ENCODE measurements at places on chromosomes 3 and 15.
A peak's percentile ranks its signal among the peaks of the same experiment; 100 is the strongest.

- no peak for DNase-seq
These were observed 195.8 kb downstream of the TBC1D5 start for GRCh38 chr3:17546500-17547255.

GRCh38 chr15:64151727-64152506 lies at the start of gene SNX22:
Gene SNX22, plus strand, starts transcription at chr15:64151731. Its CDS starts 45 bp downstream, at chr15:64151776.
- peak; percentile 45 for DNase-seq

DNA sequence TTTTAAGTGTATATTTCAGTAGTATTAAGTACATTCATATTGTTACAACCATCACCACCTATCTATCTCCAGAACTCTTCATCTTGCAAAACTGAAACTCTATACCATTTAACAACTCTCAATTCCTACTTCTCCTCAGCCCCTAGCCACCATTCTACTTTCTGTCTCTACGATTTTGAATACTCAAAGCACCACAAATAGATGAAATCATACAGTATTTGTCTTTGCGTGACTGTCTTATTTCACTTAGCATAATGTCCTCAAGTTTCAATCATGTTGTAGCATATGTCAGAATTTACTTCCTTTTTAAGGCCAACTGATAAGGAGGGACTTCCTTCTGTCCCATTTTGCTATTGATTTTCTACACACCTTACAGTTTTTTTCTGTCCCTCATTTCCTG lies 593.3 kb downstream of the FHIT start:
- DNase-seq: no peak

DNA sequence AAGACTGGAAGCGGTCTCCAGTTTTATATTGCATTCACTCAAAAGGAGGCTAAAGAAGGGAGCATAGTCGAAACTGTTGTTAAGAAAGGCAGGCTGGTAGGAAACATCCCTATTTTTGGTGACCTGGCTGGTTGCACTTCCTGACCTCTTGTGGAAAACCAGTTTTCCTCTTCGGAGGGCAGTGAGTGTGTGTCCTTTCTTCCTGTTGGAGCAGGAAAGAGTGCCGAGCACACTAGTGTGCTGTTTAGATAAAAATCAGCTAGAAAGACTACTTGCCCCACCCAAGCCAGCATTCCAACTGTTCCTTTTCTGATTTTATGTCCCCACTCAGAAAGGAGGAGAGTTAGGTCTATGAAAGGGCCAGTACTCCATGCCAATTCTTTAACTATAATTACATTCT lies 65.1 kb upstream of the CCR4 start:
- no peak for DNase-seq

DNA sequence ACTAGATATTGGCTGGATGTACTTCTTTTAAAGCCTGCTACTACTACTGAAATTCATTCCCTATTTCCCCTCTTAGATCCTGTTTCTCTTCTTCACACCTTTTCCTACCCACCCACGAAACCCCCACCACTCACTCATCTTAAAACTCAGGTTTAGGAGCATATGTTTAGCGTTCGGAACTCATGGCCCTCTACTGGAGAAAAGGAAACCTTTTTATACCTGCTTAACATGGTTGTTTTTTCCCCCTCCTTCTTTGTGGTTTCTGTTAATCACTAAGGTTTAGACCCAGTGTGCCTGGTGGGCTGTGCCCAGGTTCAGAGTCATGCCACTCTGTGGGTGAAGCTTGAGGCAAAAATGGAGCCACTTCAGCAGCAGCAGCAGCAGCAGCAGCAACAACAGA lies 2.6 kb downstream of the ARID3B start:
- no peak for DNase-seq

DNA sequence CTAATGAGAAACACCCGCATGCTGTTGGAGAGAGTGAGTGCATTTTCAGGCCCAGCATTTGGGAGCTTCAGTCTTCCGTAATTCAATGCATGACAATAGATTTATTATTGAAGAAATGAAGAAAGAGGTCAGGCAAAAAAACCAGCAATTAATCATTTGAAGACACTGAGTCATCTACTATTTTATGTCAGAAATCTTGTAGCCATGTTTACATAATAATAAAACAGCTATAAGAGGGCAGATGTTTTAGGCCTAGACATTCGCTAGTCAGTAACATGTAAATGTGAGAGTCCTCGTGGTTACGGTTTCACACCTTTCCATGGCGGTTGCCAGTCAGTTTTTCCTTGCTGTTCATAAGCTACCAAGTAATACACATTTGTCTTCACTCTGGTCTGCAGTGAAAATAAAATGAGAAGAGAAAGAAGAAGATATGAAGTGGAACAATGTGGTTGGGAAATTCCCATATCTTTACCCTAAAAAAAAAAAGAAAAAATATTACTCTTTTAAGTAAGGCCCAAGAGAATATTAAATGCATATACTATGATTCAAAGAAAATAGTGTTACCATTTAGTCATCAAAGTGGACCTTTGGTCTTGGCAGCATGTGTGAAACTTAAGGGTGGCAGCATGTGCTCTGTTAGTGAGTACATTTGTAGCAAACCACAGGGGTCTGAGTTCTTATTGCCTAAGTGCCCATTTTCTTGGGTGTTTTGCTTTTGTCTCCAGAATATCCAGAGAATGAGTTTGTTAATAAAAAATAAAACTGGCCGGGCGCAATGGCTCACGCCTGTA lies 140.5 kb upstream of the TBL1XR1 start:
- DNase-seq: no peak

DNA sequence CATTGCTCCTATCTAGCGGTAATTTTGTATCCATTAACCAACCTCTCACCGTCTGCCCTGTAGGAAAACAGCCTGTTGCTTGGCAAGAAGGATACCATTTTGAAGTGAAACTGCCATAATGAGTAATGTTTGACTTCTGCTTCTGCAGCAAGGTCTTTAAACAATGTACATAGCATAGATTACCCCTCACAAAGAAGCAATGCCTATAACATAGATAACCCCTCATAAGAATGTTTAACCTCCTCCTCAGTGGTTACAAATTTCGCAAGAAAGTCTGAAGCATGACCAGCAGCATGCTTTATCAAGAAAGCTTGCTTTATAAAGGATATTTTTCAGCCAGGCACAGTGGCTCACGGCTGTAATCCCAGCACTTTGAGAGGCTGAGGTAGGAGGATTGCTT lies 61.2 kb upstream of the MFGE8 start:
- DNase-seq: no peak

DNA sequence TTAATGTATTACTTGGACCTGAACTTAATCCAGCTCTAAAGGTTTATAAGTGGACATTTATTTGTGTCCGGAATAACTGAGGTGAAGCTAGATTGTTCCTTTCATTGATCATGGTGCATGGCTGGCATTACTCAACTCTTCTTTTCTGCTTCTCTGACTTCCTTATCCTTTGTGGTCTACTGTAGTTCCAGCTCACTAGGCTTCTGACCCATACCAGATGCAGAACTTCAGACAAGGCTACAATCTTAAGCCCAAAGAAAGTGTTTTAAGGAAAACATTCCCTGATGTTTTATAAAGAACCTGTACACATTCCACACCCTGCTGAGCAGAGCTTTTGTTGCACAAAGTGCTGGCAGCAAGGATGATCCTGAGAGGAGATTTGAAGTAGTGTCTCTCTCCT lies 250.8 kb upstream of the TGFBR2 start:
- DNase-seq: no peak

GRCh38 chr3:41768363-41768762 lies 193.5 kb downstream of the ULK4 start:
- no peak for DNase-seq

DNA sequence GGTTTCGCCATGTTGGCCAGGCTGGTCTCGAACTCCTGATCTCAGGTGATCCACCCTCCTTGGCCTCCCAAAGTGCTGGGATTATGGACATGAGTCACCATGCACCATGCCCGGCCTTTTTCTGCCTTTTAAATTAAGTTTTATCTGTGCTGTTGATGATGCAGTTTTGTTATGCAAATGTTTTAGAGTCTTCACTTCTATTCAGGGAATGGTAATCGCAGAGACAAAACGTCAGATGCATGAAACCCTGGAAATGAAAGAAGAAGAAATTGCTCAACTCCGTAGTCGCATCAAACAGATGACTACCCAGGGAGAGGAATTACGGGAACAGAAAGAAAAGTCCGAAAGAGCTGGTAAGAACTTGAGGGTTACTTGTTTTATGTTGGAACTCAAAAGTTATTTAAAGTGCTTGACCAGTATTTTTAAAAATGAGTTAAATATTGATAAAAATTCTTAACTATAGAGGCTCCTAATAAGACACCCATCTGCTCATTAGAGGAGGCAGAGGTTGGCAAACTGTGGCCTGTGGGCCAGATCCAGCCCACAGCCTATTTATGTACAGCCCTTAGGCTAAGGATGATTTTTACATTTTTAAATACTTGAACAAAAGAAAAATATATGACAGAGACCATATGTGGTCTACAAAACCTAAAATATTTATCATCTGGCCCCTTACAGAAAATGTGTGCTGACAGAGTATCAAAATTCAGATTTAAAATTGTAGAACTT lies 127.8 kb upstream of the LRRFIP2 start:
- no peak for DNase-seq

DNA sequence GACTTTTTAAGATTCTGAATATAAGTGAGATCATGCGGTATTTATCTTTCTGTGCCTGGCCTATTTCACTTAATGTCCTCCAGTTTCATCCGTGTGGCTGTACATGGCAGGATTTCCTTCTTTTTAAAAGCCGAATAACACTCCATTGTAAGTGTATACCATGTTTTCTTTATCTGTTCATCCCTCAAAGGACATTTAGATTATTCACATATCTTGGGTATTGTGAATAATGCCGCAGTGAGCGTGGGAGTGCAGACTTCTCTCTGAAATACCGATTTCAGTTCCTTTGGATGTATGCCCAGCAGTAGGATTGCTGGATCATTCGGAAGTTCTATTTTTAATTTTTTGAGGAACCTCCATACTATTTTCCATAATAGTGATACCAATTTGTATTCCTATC lies 136.1 kb downstream of the APBA2 start:
- DNase-seq: no peak

DNA sequence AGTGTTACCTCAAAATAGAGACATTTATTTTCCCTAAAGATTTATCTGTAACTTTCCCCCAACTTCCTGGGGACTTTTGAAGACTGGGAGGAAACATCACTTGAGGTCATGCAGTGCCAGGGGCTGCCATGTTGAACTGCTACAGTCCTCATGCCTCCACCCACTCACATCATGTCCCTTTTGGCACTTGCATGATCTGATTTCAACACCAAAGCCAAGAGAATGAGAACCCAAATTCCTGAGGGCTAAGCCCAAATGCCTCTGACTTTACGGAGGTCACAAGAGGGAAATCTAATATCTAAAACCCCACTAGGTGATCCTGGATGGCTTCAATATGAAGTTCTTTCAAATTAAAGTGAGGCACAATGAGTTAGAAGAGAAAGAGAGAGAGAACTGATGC lies 213.1 kb downstream of the NTRK3 start:
- DNase-seq: no peak

DNA sequence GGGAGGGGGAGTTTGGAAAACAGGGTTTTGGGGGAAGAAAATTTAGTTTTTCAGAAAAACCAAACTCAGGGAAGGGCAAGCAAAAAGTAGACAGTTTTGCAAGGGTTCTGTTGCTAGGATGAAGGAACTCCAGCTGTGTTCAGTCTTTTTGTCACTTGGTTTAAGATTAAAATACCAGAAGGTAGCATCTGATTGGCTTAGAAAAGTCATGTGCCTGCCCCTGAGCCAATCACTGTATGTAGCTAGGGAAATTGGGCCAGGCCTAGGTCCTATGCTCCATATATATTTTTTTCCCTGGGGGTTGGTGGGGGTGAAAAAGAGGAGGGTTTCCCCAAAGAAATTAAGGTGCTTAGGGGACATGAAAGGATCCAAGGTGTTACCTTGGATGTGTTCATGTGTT lies 24.3 kb downstream of the CLDN11 start:
- DNase-seq: no peak
